ENCODE measurements at places on chromosomes 1 and 21.

GRCh38 chr1:61083013-61083806, 849 bp downstream of the NFIA start:
- DNase-seq: no peak

DNA sequence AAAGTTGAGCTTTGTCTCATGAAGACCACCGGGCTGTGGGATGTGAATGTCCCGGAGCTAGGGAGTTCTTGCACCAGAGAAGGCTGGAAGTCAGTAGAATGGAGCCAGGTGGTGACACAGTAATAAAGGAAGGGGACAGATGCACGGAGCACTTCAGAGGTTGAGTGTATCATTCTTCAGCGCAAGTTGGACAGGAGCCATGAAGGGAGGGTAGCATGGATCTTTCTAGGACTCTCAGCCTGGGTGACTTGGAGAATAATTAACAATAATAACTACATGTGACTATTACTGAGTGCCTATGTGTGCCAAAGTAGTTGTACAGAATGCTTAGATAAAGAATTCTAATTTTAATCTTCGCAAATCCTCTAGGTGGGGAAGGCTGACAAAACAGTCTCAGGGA, 258.7 kb upstream of the AJAP1 start:
- no peak for DNase-seq

DNA sequence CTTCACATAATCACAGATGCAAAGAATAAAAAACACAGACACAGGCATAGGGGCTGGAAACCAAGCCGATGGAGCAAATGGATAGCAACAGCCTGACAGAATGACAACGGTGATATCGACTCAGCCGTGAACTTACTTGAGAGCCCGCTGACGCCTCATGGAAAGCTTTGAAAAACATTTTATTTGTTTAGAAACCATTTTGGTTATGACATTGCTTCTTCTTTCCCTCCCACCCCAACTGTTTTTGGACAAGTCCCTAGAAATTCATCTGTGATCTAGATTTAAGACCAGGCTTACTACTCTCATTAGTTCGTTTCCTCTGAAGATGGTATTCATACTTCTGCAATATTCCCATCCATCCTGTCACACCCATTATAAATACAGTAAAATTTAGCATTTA, 44.9 kb downstream of the PCSK9 start:
- DNase-seq: no peak

- no peak for DNase-seq
Measured at GRCh38 chr1:185774394-185774793, 40.2 kb downstream of the HMCN1 start.

- no peak for DNase-seq
Measured at GRCh38 chr1:17369466-17369865, 2.5 kb upstream of the PADI6 start.

DNA sequence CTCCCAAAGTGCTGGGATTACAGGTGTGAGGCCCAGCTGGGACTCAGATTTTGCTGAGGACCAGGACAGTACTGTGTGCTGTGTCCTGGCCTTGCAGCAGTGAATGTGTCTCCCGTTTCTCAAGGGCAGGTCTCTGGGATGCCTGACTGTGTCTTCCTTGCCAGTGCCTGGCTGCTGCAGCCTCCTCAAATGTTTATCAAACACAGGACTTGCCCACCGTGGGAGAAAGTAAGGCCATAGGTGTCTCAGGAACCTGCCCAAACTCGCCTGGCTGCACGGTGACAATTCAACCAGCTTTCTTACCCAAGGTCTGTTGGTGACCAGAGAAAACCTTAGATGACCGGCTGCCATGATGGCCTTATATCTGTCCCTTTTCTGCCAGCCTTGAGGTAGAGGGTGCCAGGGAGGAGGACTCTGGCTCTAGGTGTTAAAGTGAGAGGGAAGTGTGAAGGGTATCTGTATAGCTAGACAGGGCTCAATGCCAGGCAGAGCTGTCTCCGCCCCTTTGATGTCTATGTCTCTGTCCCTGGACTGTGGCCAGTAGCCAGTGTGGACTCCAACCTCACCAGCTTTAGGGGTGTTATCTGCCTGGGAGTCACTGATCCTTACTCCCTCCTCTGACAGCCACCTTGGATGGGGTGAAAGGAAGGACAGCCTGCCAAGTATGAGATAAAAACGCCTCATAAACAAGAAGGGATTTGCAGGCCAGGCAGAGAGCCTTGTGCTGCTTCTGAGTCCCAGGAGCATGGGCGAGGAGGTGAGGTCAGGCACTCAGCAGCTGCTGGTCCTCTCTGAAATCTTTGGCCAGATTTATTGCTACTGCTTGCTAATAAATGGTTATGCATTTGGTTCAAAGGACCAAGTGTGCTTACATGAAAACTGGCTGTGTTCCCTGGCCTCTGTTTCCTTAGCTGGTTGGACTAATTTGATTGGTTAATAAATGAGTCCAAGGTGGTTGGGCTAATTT, 22.3 kb downstream of the IL6R start:
- no peak for DNase-seq

DNA sequence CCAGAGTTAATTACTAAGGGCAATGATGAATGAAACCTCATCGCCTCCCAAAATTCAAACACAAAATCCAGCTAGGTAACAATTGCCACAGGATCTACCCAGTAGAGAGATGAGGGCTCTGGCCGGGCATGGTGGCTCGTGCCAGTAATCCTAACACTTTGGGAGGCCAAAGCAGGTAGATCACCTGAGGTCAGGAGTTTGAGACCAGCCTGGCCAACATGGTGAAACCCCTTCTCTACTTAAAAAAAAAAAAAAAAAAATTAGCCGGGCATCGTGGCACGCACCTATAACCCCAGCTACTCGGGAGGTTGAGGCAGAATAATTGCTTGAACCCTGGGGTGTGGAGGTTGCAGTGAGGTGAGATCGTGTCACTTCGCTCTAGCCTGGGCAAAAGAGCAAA, 15.8 kb downstream of the CD2 start:
- no peak for DNase-seq

- no peak for DNase-seq
Measured at GRCh38 chr1:156746406-156746727, 5.1 kb downstream of the HDGF start.

DNA sequence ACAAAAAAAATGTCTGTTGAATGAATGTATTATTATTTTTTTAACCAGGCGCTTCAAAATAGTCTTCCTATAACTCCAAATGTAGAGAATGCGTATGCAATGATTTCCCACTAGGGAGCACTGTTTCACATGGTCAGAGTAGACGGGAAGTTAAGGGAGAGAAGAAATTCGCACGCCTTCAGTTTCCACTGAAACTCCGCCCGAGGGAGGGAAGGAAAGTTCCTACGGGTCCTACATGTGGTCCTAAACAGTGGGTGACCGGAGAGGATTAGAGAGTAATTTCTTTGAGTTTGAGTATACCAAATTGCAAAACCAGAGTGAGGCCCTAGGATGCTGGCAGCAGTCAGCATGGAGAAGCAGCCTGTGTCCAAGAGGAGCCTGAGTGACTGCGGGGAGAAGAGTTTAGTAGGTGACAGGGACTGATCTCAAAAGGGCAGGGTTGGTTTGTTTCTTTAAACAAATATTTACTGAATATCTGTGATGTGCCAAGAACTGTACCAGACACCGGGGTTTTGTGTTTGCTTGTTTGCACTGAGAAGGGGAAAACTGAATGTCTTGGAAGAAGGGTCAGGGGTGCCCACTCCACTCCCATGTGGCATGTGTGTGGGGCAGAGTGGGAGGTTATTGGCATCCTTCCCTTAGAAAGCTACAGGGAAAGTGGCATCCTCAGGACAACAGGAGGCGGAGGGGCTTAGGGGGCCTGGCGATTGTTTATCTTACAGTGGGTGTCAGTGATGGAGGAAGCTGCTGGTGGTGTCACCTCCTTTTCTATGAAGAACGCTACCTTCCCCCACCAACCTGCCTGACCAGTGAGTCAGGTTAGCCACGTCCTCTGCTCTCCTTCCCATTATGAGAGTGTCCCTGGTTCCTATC, 22.8 kb downstream of the RNU5D-1 start:
- no peak for DNase-seq

- no peak for DNase-seq
Measured at GRCh38 chr1:205515781-205516253, 11.3 kb downstream of the CDK18 start.

DNA sequence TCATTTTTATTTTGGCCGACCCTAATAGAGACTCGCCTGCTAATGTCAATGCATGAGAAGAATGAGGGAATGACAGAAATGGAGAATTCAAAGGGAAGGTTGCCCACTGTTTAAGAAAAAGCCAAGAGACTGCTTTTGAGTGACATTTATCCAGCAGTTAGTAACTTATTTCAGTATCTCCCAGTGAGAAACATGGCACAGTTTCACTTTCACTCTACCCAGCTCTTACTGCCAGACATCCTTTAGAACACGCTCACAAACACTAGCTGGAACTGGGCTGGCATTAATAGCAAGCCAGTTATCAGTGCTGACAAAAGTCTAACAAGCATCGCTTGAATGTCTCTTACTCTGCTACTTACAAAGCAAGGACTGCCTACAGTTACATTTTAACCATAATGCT, 8.5 kb downstream of the GGPS1 start:
- DNase-seq: no peak

GRCh38 chr21:34956416-34957316, 92.4 kb downstream of the RUNX1 start:
- DNase-seq: no peak

- no peak for DNase-seq
Measured at GRCh38 chr1:113821916-113822315, 9.6 kb upstream of the RSBN1 start.

DNA sequence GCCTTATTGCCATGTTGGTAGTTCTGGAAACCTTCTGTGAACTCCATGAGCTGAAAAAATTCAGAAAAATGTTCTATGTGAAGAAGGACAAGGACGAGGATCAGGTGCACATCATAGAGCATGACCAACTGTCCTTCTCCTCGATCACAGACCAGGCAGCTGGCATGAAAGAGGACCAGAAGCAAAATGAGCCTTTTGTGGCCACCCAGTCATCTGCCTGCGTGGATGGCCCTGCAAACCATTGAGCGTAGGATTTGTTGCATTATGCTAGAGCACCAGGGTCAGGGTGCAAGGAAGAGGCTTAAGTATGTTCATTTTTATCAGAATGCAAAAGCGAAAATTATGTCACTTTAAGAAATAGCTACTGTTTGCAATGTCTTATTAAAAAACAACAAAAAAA, 57.4 kb downstream of the KCNK1 start:
- DNase-seq: no peak

DNA sequence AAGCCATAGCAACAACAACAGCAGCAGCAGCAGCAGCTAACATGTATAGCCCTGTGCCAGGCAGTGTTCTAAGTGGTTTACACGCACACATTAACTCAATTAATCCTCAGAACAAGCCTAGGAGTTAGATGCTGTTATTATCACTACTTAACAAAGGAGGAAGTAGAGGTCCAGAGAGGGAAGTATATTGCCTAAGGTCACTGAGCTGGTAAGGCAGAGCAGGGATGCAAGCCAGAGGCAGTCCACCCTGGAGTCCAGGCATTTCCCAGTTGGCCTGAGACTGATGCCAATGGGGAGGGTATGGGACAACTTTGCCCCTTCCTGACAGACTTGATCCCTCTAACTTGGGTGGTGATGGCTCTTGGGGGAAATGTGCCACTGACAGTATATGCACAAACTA, 6.8 kb downstream of the CDC14A start:
- no peak for DNase-seq

GRCh38 chr1:226433341-226433720, 25.4 kb upstream of the PARP1 start:
- DNase-seq: no peak

- DNase-seq: no peak
Measured at GRCh38 chr1:14715802-14716201, 117.3 kb downstream of the KAZN start.

- no peak for DNase-seq
Measured at GRCh38 chr1:9960706-9961562, 17.7 kb downstream of the NMNAT1 start.

DNA sequence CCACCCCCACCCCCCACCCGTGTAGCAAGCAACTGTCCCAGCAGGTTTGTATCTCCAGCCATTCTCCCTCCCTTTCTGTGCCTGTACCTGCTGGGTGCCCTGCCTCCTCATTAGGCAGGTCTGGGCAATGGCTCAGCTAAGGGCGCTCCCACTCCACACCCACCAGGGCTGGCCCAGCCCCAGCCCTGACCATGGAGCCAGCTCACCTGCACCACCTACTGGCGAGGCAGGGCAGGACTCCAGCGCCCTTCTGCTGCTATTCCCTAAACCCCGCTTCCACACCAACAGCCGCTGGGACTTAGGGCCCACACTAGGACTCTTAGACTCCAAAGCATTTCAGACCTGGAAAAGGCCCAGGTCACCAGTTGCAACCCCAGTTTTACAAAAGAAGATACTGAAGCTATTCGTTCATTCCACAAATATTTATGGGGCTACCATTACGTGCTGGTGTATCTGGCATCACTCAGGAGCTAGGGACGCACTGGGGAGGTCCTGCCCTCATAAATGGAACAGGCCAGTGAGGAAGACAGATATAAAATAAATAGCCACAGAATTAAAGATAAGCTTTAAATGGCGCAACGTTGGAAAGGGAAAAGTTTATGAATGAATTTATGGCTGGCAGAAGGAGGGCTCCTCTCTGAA, 24.0 kb downstream of the PGLYRP3 start:
- no peak for DNase-seq

Measured in activated naive CD8-positive, alpha-beta T cell treated with anti-CD3 and anti-CD28 coated beads, Interleukin-2, amount 50 U/mL, for 16 hours (primary cell).